Prostate gland (tissue), 2 donors: ENCODE measurements at places on chromosomes 16 and 17. TPM values are rescaled to one million over a fixed set of nuclear protein-coding genes. Genes with fewer than 3 reads are reported as not detected.

MT3 gene
- 1.6 TPM for total RNA-seq

SOCS1 gene
- total RNA-seq = 8.2 TPM

ZSCAN10 gene
- 0.57 TPM for total RNA-seq

TSNAXIP1 gene
- 2.1 TPM for total RNA-seq

PRSS36 gene
- total RNA-seq = 4.3 TPM

CDC6 gene
- 2.1 TPM for total RNA-seq

NHLRC4 gene
- total RNA-seq = 6.2 TPM

ICAM2 gene
- 12.6 TPM for total RNA-seq

NT5C gene
- total RNA-seq = 120 TPM

UTP18 gene
- 27.6 TPM for total RNA-seq

ACSM2B gene
- total RNA-seq = not detected

ALOXE3 gene
- total RNA-seq = 2.4 TPM

GGT6 gene
- 23.5 TPM for total RNA-seq

PEX12 gene
- 9.4 TPM for total RNA-seq

NPIPB6 gene
- total RNA-seq = 2.7 TPM

SMTNL2 gene
- total RNA-seq = 4.6 TPM

KRT34 gene
- not detected for total RNA-seq

TEDC2 gene
- 3.0 TPM for total RNA-seq

SLC9A5 gene
- 0.27 TPM for total RNA-seq

TBC1D26 gene
- total RNA-seq = not detected

LONP2 gene
- 81.0 TPM for total RNA-seq

SYCE1L gene
- 3.4 TPM for total RNA-seq

MAP3K3 gene
- total RNA-seq = 72.0 TPM

MYL11 gene
- total RNA-seq = 23.5 TPM

TBC1D3E gene
- total RNA-seq = not detected
